KBM-7 (cell line): ENCODE measurements at places on chromosomes 11 and 22.

- no peak for DNase-seq
Observed at GRCh38 chr11:22681281-22681812, 14.9 kb downstream of the GAS2 start.

DNA sequence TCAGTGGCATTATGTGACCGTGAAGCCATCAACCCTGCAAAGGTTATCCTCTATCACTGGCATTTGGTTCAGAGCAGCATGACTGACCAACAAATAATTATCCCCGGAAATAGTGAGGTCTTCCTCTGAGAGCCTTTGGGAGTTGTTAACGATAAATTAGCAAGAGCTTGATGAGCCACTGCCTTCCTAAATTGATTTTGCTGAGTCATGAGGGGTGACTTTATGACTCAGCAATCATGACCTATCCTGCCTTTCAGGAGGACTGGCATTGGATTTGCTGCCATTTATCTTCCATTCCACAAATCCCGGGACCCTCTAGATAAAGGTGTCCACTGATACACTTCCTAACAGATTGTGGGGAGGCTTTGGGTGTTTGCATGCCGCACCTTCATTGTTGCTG, 80.8 kb upstream of the MTNR1B start:
- no peak for DNase-seq

- DNase-seq = no peak
Observed at GRCh38 chr11:63598556-63598955, 15.7 kb downstream of the PLAAT3 start.

DNA sequence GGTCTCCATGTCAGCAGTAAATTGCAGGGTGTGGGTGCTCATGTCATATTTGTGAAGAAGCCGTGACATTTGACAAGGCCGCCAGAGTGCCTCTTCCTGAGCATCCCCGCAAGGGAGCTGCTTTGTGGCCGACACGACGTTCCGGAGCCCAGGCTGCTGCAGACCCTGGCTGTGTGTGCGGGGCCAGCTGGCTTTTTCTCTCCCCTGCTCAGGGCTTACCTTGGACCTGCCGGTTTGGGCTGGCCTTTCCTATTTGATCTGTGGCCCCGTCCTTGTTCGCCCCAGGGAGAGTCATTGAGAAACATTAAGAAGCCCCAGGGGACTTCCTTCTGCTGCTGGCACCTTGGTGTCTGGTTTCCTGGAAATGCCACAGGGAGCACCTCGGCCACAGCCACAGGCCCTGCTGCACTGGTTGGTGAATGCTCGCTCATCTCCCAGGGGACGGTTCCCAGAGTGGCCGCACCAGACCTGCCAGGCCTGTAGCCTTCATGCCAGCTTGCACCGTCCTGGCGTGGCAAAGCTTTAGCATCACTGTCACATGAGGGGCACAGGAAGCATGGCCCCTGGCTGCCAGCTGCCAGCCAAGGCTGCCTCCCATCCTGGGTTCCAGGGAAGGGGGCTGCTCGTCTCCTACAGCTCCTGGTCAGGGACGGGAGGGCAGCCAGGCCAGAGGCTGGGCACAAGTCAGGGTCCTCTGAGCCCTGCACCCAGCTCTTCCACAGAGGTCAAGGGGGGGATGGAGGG, 5.4 kb downstream of the GRK2 start:
- peak; percentile 64 for DNase-seq

DNA sequence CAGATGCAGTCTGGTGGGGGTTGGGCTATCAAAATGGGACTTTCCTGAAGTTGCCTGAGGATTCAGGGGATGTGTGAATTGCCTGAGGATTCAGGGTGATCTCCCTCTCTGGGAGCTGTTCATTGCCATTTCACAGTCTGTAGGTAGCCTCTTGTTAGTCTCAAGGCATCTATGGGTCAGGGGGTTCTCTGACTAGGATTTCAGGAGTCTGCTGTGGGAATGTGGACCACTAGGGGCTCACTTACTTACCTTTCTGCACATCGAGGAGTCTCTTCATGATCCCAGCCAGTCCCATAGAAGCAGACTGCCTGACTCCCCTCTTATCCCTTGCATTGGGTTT, 54.0 kb downstream of the KCNQ1OT1 start:
- DNase-seq = no peak

GRCh38 chr11:35617687-35618496, at the start of gene FJX1:
Gene FJX1 (plus strand): TSS chr11:35618460. CDS start chr11:35618637, 177 bp downstream.
- DNase-seq = peak; percentile 63

DNA sequence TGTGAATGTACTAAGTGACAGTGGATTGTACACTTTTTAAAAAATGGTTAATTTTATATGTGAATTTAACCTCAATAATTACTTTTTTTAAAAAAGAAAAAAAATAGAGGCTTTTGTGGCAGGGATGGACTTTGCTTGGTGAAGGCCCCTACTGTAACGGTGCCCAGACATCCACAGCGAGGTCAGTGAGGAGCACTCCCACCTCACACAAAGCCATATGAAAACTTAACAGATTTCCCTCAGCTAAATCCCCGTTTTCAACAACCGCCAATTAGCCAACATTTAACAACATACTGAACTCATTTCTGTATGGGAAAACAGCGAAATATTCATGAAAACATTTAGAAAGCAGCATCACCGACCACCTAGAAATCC, 642 bp upstream of the C11orf58 start:
- DNase-seq = no peak
